ENCODE measurements at places on chromosomes 5 and 9.

DNA sequence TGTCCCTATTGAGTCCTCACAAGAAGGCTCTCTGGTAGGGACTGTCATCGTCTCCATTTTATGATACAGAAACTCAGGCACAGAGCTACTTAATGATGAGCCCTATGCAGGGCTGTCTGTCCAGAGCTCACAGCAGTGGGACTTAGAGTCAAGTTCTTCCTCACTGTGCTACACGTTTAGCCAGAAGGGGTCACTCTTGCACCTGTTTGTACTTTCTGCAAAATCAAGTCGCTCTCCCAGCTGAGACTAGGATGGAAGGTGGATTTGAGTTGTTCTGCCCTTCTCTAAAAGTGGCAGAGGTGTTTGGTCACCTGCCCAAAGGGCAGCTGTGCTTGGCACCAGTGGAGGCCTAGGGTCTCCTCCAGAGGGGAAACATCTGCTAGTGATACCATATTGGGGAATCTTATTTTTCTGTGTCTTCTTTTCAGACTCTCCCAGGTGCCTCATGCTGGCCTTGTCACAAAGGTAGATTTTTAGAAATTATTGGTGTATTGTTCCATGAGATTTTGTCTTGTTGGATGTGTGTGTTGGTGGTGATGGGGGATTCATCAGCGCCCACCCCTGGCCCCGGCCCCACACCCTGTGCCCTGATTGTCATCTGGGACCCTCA lies 104.2 kb downstream of the PPARGC1B start:
- peak; percentile 72 for DNase-seq

GRCh38 chr9:92310562-92310961 lies 14.6 kb downstream of the NOL8 start:
- no peak for DNase-seq

DNA sequence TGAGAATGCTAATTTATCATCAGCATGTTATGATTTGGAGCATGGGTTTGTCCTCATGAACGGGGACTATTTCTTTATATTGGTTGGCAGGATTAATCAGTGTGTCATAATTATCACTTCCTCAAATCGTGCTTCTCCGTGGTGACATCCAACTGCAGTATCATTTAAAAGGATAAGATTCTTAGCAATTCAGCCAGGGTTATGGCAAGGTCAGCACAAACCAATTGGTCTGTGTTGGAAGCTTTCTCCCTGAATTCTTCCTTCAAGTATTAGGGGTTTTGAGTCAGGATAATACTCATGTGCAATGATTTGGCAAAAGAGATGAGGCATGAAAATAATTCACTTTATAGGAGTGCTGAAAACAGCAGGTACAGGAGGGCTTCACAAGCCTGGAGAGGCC lies 5.5 kb upstream of the CAMLG start:
- no peak for DNase-seq

DNA sequence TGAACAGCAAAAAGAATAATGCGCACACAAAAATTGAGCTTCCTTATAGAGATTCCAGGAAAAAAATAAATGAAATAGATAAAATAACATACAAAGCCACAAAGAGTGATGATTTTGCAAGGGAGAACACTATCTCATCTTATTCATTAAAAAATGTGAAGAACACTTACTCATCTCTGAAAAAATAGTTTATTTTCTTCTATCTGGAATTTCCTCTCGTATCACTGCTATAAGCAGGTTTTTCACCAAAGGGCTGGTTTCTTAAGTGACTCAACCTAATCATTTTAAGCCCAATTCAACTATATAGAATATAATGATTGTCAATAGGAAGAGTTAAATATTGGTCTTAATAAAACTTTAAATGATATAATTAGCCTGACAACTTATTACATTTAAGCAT lies 504.9 kb downstream of the NR2F1-AS1 start:
- DNase-seq = no peak

- no peak for DNase-seq
Observed at GRCh38 chr9:136324501-136325300, 2.6 kb upstream of the GPSM1 start.

- DNase-seq = no peak
Observed at GRCh38 chr9:121395558-121395957, 25.5 kb upstream of the STOM start.

- no peak for DNase-seq
Observed at GRCh38 chr9:72485821-72486593, 35.4 kb upstream of the TMC1 start.

DNA sequence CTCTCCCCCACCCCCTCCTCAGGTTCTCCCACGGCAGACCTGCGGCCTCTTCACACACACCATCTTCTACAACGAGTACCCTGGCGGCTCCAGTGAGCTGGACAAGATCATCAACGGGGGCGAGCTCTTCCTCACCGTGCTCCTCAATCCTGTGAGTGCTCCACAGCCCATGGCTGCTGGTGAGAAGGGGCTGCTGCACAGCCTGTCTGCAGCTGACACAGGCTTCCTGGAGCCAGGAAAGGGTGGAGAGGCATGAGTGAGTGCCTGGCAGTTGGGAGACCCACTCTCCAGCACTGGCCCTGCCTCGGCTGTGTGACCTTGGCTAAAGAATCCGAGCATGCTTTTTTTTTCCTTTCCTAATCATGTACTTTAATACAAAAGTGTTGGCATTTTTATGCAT lies 31.3 kb downstream of the NDST1 start:
- no peak for DNase-seq

DNA sequence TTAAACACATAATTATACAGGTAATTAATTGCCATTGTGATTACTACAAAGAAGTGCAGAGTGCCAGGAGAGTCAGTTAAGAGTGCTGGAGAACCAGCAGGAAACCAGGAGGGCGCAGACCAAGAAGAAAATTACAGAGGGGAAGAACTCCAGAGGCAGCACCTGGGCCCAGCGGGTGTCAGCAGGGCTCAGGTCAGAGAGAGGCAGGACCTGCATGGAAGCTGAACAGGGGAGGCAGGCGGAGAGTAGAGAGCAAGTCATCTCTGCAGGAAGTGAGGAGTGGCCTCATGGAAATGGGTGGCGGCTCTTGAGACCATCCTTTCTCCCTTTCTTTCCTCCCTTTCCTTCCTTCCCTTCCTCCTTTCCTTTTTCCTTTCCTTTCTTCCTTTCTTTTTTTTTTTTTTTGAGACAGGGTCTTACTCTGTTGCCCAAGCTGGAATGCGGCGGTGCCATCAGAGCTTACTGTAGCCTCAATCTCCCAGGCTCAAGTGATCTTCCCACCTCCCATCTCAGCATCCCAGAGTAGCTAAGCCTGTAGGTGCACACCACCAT lies 4.0 kb upstream of the ZBTB34 start:
- no peak for DNase-seq

- DNase-seq = no peak
Observed at GRCh38 chr5:135031813-135032694, 2.0 kb downstream of the PITX1 start.

DNA sequence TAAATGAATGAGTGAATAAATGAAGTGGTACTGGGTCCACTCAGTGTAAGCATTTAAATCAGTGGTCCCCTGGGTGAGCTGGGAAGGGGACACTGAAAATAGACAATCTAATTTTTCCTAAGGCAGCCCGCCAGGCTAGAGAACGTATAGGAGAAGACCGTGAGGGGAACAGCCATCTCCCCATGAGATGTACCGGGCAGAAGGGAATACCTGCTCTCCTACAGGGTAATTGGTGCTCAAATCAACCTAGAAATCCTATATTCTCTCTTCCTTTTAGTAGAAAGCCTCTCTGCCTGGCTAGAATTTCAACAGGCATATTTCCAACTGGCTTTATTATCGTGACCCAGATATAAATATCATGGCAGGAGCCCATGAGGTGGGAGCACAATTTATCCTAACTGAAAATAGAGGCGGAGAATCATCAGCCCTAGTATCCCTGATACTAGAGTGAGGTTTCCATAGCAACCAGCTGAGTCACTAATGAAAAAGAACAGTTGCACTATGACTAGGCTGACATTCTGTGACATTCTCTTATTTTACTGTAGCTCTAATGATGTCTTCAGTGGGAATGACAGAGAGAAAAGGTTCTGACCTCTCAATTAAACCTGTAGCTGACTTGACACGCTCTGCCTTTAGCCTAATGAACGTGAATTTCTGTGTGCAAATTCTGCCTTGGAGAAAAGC lies 96.5 kb upstream of the CAST start:
- DNase-seq = no peak

DNA sequence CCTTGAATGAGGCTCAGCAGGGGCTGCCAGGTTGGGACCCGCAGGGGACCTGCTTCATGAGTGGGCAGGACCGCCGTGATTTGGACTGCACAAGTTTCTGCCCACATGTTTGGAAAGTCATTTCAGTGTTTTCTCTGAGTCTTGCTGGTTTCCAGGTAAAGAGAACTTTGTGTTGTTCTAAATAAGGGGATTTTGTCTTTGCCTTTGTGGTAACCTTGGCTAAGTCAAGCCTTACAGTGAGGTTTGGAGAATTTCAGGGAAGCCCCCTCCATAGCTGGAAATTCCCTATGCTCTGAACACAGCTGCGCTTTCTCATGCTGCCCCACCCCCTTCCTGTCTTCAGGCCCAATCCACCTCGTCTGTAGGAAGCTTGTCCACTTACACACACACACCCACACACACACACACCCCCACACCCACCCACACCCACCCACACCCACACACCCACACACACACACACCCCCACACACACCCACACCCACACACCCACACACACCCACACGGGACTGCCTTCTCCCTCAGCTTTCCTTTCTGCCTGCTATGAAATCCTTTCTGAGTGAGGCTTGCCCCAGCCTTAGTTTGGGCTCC lies 270.1 kb downstream of the HSPA4 start:
- DNase-seq = no peak

GRCh38 chr5:61257421-61257820 lies 74.6 kb upstream of the ZSWIM6 start:
- no peak for DNase-seq

- no peak for DNase-seq
Observed at GRCh38 chr5:15222156-15222555, 277.8 kb upstream of the FBXL7 start.

- no peak for DNase-seq
Observed at GRCh38 chr9:18672706-18673105, 198.8 kb downstream of the ADAMTSL1 start.

DNA sequence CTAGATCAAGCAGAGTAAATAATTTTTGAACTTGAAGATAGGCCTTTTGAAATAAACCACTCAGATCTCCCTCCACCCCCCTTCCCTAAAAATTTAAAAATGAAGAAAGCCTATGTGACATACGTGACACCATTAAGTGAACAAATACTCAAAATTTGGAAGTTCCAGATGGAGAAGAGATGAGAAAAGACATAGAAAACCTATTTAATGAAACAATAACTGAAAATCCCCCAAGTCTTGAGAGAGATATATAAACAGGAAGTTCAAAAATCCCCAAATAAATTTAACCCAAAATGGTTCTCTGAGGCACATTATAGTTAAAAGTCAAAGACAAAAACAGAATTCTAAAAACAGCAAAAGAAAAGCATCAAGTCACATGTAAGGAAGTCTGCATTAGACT lies 428.6 kb downstream of the PSAT1 start:
- DNase-seq = no peak

DNA sequence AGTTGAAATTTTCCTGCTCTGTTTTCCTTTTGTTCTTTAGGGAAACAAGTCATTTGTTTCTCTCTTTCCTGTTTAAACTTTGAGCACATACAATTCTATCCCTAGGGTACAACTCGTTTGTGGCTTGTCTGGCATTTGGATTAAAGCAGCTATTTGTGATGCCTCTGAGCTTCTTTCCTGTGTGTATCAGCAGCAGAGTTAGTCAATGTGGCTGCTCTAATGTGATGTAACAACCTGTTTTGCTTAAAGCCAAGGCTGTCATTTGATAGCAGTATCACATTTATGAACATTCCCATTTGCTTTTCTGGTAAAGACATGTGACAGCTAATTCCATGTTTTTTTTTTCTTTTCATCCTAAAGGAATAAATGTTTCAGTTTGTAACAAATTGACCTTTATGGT lies 314.3 kb upstream of the CHD1 start:
- DNase-seq = no peak

- peak; percentile 53 for DNase-seq
Observed at GRCh38 chr9:94772639-94773303, 46.3 kb downstream of the AOPEP start.

- DNase-seq = no peak
Observed at GRCh38 chr5:56499491-56499890, 266.4 kb upstream of the ANKRD55 start.

GRCh38 chr5:11214864-11215644 lies 454.0 kb upstream of the DAP start:
- no peak for DNase-seq

GRCh38 chr9:95725045-95725444 lies 150.4 kb upstream of the ERCC6L2 start:
- no peak for DNase-seq

DNA sequence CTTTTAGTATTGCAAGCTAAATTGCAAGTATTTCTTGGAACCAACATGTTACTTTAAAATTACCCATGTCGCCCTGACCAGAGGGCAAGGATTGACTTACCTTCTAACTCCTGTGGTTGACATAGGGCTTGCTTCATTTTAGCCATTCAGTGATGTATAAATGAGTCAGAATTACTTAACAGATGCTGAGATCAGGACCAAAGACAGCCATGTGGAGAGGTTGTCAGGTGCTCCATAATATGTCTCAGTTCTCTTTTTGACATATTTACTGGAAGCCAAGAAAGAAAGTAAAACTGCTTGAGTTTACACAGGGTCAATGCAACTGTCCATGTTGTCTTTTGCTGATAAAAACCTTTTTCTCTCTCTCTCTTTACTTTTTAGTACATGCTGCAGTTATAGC lies 33.2 kb downstream of the F2RL2 start:
- no peak for DNase-seq

DNA sequence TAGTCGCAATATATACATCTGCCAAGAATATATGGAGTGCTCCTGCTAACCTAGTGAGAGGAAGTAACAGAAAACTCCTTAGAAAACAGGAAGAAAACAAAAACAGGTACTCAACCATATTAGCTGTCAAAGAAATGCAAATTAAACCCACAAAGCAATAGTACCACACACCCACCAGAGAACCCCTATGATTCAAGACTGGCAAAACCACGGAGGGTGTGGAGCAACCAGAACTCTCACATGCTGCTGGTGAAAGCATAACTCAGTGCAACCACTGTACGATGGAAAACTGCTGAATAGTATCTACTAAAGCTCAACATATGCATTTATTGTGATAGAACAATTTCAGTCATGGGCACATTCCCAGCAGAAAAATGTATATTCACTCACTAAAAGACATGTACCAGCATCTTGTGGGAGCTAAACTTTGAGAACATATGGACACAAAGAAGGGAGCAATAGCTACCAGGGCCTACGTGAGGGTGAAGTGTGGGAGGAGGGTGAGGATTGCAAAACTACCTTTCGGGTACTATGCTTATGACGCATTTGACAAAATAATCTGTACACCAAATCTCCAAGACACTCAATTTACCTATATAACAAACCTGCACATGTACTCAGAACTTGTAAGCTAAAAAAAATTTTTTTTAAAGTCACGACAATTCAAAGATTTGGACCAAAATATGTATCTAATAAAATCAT lies 34.0 kb downstream of the PTPN3 start:
- no peak for DNase-seq

- no peak for DNase-seq
Observed at GRCh38 chr5:75037106-75037505, 15.3 kb downstream of the GCNT4 start.

DNA sequence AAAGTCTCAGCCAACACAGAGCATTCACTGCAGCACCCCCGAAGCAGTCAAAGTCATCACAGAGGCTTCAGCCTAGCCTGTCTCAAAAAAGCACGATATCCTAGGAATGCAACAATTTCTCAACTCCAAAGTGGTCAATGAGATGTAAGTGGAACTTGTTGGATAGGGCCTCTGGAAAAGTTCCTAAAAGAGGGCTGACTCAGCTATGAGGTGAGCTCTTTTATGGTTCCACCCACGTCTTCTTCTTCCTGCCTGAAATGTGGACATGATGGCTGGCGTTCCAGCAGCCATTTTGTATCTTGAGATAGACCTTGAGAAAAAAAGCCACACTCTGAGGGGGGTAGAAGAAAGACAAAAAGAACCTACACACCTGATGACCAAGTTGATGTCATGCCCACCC lies 32.5 kb upstream of the TRIO start:
- DNase-seq = no peak
